ENCODE measurements at places on chromosomes 12 and 14.
A peak's percentile ranks its signal among the peaks of the same experiment; 100 is the strongest.

- DNase-seq = no peak
These were observed 107.7 kb downstream of the SLC38A1 start for GRCh38 chr12:46160981-46161690.

DNA sequence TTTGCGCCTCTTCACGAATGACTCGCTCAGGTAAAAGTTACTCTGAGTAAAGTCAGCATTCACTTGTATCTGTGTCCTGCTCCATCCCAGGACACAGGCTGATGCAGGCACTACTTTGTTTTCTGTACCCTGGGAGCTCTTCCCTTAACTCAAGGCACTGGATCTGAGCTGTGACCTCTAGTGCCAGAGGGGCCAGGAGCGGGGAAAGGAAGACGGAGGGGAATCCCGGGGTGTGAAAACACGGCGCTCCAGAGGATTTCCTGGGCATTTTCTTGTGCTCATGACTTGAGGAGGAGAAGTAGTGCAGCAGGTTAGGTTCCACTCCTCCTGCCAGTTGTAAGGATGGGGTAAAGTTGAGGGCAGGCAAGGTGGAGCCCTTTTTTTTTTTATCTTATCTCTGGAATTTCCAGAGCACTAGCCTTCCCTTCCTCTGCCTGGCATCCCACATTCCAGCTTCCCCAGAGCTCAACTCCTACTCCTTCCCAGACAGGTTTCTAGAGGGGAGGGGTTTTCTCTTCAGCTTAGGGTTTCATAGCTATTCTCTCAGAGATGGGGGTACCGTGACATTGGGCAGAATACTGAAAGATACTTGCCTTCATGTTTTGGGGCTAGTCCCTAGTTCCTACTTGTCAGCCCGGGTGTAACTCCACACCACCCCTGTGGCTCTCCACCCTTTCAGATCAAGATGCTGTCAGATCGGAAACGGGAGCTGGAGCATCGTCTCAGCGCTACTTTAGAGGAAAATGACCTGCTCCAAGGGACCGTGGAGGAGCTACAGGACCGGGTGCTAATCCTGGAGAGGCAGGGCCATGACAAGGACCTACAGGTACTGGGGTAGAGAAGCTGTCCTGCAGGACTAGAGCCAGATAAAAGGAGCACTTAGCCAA lies 52.3 kb downstream of the RAB35 start:
- no peak for DNase-seq

- no peak for DNase-seq
These were observed 133.7 kb upstream of the RASSF8 start for GRCh38 chr12:25824734-25825133.

GRCh38 chr12:10167599-10167998 lies 4.3 kb downstream of the OLR1 start:
- no peak for DNase-seq

GRCh38 chr14:100467939-100468338 lies 119.3 kb downstream of the BEGAIN start:
- DNase-seq = no peak

GRCh38 chr12:93616584-93617101 lies 44.2 kb downstream of the SOCS2 start:
- DNase-seq = no peak

DNA sequence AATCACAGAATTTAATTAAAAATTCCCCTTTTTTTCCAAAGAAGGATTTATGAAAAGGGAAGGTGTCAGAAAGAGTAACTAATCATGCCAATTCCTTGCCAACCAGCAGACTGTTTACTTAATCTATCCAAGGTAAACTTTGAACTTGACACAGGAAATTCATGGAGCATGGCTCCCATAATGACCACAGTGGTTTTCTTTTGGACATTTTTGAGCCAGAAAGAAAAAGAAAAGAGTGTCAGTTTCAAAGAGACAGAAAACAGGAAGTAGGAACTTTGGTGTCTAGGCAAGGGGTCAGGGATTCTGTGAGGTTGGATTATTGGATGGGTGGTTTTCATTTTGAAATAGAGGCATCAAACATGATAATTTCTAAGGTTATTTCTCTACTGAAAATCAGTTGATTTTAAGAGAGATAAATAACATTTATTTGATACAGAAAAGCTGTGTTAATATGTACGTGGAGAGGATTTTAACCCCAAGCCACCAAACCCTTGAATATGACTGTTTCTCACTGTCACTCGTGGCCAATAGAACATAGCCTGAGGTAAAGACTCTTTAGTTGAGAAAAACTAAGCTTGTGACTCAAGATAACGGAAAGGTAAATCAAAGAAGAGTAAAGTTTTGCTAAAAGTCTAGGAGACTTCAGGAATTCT lies 196.1 kb downstream of the TTC6 start:
- no peak for DNase-seq

DNA sequence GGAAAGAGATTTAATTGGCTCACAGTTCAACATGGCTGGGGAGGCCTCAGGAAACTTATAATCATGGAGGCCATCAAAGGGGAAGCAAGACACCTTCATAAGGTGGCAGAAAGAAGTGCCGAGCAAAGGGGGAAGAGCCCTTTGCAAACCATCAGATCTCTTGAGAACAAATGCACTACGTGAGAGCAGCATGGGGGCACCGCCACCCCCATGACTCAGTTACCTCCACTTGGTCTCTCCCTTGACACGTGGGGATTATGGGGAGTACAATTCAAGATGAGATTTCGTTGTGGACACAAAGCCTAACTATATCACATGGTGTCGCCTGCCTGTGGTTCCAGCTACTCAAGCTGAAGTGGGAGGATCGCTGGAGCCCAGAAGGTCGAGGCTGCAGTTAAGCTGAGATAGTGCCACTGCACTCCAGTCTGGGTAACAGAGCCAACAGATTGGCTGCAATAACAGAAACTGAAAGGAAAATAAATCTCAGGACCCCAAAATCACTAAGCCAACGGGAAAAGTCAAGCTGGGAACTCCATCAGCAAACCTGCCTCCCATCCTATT lies 10.0 kb upstream of the CDCA4 start:
- DNase-seq = no peak

- no peak for DNase-seq
These were observed 78.0 kb upstream of the TTC7B start for GRCh38 chr14:90894241-90894640.

- no peak for DNase-seq
These were observed 38.4 kb downstream of the WASHC3 start for GRCh38 chr12:102023343-102023930.

DNA sequence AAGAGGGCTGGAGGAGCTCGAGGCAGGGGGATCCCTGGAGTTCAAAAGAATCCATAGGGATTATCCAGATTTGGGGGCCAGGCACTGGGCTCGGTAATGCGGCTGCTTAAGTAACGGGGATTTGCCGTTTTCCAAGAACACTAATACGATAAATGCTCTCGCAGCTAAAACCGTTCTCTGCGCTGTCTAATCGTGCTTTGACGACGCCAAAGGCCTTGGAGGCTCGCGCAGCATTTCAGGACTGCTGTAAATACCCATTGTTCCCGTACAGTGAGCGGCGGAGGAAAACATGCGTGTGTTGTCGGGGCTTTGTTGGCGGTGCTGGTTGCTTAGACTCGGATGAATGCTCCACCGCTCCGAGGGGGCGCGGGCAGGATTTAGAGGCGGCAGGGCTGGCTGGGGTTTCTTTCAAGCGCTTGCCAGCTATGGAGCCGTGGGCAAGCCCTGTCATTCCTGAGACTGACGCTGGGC lies 26.2 kb downstream of the DIO3 start:
- DNase-seq = no peak

DNA sequence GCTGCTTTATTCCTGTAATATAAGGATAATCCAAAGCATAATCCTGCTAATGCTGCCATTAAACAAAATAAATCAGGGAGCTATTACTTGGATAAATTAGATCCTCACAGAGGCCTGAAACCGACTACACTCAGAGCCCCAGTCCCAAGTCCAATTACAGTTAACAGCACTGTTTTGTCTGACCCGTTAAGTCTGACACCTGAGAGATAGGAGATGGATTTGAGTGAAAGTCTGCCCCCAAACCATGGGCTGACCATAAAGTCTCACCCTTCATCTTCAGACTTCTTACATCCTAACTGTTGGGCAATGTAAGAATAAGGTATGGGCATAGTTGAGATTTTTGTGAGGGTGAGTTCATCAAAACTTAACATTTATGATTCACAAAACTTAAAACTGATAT lies 181.7 kb downstream of the PLCZ1 start:
- DNase-seq = no peak

DNA sequence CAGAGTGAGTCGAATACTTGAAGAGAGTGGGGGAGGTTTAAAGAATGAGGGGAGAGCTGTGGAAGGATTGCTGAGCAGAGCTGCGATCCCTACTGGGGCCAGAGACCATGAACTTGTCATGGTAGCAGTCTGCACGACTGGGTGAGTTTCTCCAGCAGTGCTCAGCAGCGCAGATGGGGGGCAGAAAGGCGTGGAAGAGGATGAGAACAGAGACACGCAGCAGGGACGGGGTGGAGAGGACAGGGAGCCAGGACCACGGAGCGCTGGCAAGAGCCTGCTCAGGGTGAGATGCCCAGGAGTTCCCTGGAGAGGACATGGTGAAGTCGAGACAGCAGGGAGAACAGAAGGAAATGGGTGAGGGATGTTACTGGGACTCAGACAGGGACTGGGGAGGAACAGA lies 2.1 kb upstream of the AQP6 start:
- DNase-seq = no peak

DNA sequence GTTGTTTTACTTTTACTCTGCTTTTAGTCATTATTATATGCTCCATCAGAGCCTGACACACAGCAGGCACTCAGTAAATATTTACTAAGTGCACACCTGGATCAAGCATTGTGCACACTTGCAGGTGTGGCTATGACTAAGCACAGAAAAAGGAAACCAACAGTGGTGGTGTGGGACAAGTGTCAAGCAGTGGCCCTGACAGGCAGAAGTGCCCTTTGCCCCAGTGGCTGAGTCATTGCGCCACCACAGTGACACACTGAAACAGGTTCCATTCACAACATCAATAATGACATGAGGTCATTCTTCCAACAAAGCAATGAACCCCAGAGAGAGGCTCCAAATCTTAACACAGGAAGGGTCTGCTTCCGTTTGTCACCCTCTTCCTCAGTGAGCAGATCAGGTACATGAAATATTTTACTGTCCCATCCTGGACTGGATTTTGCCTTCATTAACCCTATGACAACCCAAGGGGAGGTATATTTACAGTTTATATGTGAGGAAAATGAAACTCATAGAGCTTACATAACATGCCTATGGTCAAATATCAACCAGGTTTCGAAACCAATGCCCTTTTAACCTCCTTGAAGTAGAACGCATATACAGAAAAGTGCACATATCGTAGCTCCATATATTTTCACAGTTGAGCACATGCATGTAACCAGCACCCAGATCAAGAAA lies 82.6 kb upstream of the GTF2A1 start:
- DNase-seq = no peak

DNA sequence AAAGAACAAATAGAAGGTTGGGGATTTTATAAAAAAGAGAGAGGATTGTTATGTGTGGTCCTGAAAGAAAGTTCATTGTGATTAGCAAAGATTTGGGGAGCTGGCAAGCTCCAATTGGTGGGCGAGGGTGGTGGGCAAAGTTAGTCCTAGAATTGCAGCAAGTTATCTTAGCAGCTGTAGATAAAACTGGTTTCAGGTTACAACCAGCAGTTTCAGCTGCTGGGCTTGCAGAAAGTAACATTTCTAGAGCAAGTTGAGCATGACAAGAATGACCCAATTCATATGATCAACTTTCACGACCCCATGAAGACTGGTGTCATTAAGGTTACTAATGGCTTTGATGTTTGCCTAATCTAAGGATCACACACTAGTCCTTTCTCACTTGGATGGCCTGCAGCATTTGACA lies 177.9 kb upstream of the NUDT4 start:
- DNase-seq = no peak

- no peak for DNase-seq
These were observed 71.1 kb upstream of the CCDC60 start for GRCh38 chr12:119263466-119263865.

GRCh38 chr14:77475432-77476115 lies 17.7 kb downstream of the AHSA1 start:
- no peak for DNase-seq

DNA sequence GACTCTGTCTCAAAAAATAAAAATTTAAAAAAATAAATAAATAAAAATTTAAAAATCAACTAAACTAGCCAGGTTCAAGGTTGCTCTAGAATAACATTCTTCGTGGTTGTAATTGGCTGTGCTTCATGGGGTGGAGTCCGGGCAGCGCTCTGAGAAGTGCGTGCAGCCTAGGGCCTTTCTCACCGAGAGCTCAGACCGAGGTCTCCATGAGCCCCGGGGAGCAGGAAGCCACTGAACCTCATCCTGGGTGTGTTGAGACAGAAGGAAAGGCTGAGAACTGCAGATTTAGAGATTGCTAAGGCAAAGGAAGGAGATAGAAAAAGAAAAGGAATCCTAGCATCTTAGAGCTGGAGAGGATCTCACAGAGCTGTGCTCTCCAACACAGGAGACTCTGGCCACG lies 14.7 kb downstream of the P2RX4 start:
- no peak for DNase-seq

DNA sequence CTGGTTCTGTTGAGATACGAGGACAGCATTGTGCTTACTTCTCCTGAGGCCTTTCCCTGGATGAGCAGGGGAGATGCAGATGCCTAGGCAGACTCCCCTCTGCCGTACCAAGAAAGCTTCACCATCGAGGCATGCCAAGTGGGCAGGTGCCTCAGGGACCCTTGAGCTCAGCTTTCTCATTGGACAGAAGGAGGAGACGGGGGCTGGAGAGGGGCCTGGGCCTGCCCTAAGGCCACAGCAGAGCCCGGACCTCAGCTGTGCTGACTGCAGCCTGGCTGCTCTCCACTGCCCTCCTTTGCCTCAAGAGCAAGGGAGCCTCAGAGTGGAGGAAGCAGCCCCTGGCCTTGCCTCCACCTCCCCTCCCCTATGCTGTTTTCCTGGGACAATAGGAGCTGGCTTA lies 23.4 kb downstream of the SERPINA1 start:
- DNase-seq = no peak

DNA sequence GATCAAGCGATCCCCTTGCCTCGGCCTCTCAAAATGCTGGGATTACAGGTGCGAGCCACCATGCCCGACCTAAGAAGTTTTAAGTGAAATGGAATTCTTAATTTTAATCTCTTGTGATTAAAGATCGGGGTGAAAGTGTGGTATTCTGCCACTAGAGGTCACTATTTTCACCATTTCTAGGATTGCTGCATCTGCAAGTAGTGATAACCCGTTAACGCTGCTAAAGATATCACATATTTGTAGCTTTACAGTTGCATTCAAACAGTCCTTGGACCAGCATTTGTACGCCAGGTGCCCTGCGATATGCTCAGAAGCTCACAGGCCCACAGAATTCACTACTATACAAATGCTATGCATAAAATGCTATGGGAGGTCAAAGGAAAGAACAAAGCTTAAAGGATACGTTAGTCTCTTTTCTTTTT lies 19.3 kb downstream of the CCDC62 start:
- DNase-seq = no peak

GRCh38 chr14:103581954-103582703 lies 19.4 kb downstream of the COA8 start:
- DNase-seq = no peak

GRCh38 chr14:68911594-68912227 lies 67.4 kb downstream of the ACTN1 start:
- DNase-seq = peak; percentile 79

DNA sequence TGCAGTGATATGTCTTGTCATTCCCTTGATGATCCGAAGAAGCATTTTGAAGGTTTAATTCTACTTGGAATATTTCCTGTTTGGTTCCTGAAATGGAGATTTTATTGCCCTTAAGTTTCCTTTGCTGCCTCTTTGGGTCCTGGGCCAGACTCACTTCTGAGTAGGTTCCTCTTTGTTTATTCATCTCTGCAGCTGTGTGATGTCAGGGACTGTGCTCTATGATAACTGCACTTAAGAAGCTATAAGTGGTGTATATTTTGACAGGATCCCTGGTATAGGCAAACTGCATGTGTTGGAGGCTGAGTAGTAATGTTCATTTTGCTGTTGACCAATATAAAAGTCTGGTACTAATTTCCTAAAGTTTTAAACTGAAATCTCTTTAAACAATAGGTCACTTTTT lies at the start of gene KLRC4:
TSS of gene KLRC4 (minus strand) at position 366 of the 400 bp plus-strand sequence. CDS start at position 184, 182 bp downstream.
- no peak for DNase-seq

Measured in GM12891 (cell line).